ENCODE measurements at places on chromosomes 1 and 21.

DNA sequence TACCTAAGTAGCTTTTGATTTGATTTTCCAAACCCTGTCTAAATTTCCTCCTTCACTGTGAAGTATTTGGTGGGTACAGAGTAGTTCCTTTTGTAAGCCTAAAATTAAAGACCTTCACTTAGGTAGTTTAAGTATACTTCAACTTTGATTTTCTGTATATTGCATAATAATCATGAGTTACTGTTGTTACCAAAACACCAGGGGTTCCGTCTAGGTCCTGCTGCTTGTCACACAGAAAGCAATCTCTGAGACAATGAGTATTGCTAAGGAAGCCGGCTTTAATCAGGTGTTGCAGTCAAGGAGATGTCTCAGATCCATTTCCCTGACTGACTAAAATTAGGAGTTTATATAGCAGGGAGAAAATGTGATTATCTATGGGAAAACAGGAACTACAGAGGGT lies 15.3 kb downstream of the RPS6KC1 start:
- DNase-seq = no peak

- no peak for DNase-seq
Observed at GRCh38 chr1:151958959-151959358, 34.7 kb downstream of the S100A10 start.

- no peak for DNase-seq
Observed at GRCh38 chr21:35256468-35256988, 207.4 kb upstream of the RUNX1 start.

- no peak for DNase-seq
Observed at GRCh38 chr1:12206792-12207424, 22.9 kb upstream of the VPS13D start.

- DNase-seq = no peak
Observed at GRCh38 chr1:98330224-98330623, 331.3 kb upstream of the SNX7 start.

DNA sequence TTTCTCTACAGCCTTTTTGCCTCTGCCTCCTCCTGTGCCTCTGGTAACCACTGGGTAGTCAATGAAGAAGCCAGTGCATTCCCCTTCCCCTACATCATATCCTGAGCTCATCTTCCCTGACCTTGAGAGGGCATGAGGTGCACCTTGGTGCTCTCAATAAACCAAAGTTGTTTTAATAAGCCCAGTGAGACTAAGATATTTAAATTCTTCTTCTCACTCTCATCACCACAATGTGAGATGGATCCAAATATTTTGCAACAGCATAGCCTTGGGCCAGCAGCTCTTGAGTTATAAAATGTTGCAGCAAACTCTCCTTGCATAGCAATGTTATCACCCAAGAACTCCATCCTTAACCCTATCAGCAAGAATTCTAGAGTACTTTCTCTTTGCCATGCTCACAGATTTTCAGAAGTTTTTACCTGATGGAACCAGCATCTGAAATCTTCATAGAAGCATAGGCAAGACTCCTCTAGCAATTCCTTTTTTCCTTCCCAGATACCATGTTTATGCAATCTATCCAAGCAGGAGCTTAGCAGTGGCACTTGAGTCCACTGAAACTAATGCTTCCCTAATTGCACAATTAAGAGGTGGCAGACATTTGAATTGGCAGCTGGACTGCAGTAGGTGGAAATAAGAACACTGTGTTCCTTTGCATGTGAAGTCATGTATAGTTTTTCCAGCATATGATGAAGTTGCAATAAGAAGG lies 36.8 kb downstream of the CDC7 start:
- DNase-seq = no peak
